ENCODE measurements at places on chromosomes 5 and 9. TPM values are rescaled to one million over a fixed set of nuclear protein-coding genes. Genes with fewer than 3 reads are reported as not detected.

Gene PRDM9
- not detected for total RNA-seq

Gene TEX48
- total RNA-seq: not detected

Gene ELP1
- 23.1 TPM for total RNA-seq

Gene FABP6
- total RNA-seq: not detected

Gene PPP1R26
- 15.9 TPM for total RNA-seq

Gene BTNL8
- total RNA-seq: not detected

Data from uterus (tissue), 4 donors.